ENCODE measurements at places on chromosomes 2 and 18. TPM values are rescaled to one million over a fixed set of nuclear protein-coding genes. Genes with fewer than 3 reads are reported as not detected.

DNA sequence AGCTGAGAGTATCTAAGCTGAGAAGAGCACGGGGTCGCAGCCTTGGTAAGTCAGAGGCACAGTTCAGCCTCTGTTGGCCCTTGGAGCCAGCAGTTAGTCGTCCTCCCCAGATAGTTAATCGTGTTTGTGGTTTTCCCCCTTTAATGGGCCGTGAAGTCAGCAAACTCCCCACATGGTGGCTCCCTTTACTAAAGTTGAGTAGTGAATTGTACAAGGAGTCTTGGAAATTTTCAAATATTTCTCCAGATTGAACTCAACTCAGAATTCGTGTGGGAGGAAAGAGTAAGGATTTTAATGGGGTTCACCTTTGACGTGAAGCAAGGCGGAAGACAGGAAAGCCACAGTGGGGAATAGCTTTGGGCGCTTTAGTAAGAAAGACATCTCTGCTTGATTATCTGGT is 2.4 kb upstream of the ADCYAP1 start:
- H3K36me3 ChIP-seq: no peaks in the 10 kb centered on the region
- H3K4me3 ChIP-seq: no peak overlapping the region
- peaks cover 53% of the 10 kb centered on the region for H3K27me3 ChIP-seq
- no peak overlapping the region for H3K27ac ChIP-seq
- H3K4me1 ChIP-seq: peaks cover 2% of the 10 kb centered on the region

GRCh38 chr2:73339201-73339600 is 45.9 kb upstream of the EGR4 start:
- no peak for DNase-seq
- H3K4me1 ChIP-seq: peaks cover 3% of the 10 kb centered on the region
- H3K36me3 ChIP-seq: no peaks in the 10 kb centered on the region
- no peak overlapping the region for H3K4me3 ChIP-seq
- no peak overlapping the region for H3K27ac ChIP-seq

DNA sequence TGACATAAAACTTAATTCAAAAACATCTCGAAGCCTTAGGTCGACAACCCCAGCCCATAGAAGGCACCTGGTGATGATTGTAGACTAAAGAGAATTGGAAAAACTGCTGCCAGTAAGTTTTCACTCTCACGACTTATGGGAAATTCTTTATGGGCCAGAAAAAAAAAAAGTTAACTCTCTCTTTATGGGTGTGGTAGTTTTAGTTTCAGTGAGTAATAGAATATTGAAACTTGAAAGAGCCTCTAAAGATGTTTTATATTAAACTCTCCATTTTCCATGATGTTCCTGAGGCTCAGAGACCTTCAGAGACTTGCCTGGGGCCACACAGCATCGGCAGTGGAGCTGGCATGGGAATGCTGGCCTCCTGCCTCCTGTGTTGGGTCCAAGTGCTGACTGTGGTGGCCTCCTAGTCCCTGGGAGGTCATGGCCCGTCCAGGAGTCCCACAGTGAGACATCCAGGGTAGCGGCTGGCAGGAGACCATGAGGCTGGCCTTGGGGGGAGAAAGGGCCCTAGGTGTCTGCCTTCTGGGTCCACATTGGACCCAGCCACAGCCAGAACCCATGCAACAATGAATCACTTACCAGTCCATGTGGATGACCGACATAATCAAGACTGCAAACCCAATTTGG is 158.9 kb downstream of the SEPTIN10 start:
- H3K4me3 ChIP-seq: no peak overlapping the region
- H3K36me3 ChIP-seq: no peaks in the 10 kb centered on the region
- peaks cover 9% of the 10 kb centered on the region for H3K27me3 ChIP-seq

DNA sequence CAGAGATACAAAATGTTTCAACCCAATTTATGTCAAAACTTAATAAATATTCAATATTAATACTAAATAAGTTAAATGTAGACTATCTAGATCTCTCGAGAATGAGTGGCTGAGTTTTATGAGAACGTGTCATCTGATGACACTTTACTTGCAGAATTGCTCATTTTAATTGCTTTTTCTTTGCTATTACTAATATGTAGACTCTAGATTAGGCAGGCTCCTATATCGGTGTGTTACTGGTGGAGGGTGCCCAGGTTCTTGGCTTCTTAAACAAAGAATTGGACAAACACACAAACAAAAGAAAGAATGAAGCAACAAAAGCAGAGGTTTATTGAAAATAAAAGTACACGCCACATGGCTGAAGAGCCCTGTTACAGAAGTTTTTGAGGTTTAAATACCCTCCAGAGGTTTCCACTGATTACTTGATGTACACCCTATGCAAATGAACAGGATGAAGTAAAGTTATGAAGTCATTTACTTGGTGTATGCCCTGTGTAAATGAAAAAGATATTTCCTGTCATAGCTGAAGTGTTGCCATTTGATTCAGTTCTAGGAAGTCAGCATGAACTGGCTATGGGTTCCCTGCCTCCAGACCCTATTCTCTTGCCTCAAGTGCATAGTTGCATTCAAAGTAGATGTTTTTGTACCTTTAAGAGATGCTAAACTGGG is 122.9 kb upstream of the ITGA4 start:
- no peak overlapping the region for H3K4me3 ChIP-seq
- H3K36me3 ChIP-seq: peaks cover 26% of the 10 kb centered on the region
- no peak for DNase-seq
- no peaks in the 10 kb centered on the region for H3K27me3 ChIP-seq

Gene TTR
- total RNA-seq: not detected

DNA sequence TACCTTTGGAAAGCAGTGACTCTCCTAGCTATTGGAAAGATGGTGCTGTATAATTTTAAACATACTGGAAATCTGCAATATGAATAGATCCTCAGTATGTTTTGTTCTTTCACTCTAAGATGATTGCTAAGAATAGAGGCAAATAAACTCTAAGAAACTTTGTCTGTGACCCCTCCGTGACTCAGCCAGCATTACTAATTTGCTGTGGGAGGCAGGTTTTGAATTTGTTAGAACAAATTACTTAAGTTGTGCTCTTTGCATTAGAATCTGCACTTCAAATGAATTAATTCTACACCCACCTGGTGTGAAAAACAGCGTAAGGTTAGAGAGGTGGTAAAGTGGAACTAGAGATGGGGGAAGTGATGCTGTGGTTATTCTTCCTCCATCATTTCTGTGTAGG is 142.2 kb downstream of the RAPGEF4 start:
- H3K27ac ChIP-seq: no peak overlapping the region
- H3K4me3 ChIP-seq: no peak overlapping the region
- H3K36me3 ChIP-seq: no peaks in the 10 kb centered on the region
- no peak for DNase-seq

Gene MTHFD2
- total RNA-seq: 381 TPM

GRCh38 chr2:180203972-180204371 is 196.9 kb upstream of the CWC22 start:
- DNase-seq: no peak
- no peak overlapping the region for H3K4me3 ChIP-seq
- H3K27ac ChIP-seq: no peak overlapping the region
- H3K36me3 ChIP-seq: no peaks in the 10 kb centered on the region
- H3K27me3 ChIP-seq: no peaks in the 10 kb centered on the region
- no peaks in the 10 kb centered on the region for H3K4me1 ChIP-seq

DNA sequence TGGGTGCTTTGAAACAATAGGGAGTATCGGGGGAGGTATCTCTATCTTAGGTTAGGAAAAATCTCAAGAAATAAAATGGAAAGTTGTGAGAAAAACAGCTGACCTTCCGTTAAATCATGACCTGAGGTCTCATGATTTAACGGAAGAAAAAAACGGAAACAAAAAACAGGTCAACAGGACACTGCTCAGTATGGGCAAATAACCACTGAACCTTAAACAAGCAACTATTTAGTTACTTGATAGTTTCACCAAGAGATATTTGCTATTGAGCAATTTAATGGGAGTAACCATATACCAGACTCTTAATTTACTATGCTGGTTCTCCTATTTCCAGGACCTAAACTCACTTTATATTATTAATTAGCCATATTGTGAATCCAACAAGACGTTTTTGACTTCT is 150.8 kb downstream of the PARD3B start:
- H3K36me3 ChIP-seq: no peaks in the 10 kb centered on the region
- no peak for DNase-seq
- H3K27ac ChIP-seq: no peak overlapping the region
- H3K4me3 ChIP-seq: no peak overlapping the region
- peaks cover 10% of the 10 kb centered on the region for H3K4me1 ChIP-seq

Gene GLB1L
- total RNA-seq: 4.4 TPM

GRCh38 chr18:13605901-13606300 is 120.5 kb downstream of the FAM210A start:
- H3K27ac ChIP-seq: no peak overlapping the region
- no peak overlapping the region for H3K4me3 ChIP-seq
- peaks cover 31% of the 10 kb centered on the region for H3K4me1 ChIP-seq
